ENCODE measurements at places on chromosomes 3 and 15.
A peak's percentile ranks its signal among the peaks of the same experiment; 100 is the strongest.

DNA sequence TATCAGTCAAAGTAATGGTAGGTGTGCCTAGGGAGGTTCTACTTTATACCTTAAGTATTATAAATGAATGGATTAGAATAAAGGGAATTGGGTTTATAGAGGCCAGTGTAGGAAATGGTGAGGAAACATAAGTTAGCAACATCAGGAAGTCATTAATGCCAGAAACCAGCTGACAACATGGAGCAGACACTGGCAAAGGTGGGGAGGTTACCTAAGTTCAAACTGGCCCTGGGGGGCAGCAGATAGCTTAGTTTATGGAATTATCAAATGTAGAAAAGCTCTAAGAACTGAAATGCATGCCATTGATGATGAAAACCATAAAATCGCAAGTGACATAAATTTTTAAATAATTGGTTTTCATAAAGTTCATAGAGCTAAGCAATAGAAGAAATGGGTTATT, 498.6 kb downstream of the NAALADL2 start:
- DNase-seq: no peak

DNA sequence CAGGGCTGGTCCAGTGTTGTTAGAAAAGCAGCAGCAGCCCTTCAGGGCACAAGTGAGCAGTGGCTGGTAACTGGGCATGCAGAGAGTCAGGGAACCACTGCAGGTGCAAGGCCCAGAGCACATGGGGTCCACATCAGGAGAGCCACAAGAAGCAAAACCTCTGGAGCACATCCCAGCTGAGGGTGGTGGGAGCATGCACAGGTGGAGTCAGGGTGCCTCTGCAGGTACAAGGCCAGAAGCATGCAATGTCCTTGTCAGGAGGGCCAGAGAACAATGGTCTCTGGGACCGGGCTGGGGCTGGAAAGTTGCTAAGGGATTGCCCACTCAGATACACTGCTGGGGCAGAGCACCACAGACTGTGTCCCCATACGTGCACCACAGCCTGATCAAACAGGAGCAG, 226.1 kb upstream of the UBE2E2 start:
- DNase-seq: no peak

DNA sequence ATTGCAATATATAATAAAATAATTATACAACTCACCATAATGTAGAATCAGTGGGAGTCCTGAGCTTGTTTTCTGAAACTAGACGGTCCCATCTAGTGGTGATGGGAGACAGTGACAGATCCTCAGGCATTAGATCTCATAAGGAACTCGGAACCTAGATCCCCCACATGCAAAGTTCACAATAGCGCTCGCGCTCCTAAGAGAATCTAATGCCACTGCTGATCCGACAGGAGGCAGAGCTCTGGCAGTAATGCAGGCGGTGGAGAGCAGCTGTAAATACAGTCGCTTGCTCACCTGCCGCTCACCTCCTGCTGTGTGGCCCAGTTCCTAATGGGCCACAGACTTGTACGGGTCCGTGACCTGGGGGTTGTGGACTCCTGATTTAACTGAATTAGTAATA, 87.8 kb downstream of the P3H2 start:
- DNase-seq: no peak

- no peak for DNase-seq
These were observed 609.0 kb downstream of the ZNF385D start for GRCh38 chr3:21142031-21142430.

DNA sequence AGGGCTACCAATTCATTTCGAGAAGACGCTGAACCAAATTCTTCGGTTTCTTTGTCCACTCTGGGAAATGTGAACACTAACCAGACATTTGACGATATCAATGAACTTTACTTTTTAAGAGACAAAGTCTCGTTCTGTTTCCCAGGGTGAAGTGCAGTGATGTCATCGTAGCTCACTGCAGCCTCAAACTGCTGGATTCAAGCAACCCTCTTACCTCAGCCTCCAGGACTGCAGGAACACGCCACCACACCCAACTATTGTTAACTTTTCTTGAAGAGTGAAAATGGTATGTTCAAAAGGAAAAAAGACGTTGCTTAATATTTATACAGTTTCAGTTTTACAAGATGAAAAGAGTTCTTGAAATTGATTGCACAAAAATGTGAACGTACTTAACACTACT, 30.6 kb downstream of the MB21D2 start:
- no peak for DNase-seq

DNA sequence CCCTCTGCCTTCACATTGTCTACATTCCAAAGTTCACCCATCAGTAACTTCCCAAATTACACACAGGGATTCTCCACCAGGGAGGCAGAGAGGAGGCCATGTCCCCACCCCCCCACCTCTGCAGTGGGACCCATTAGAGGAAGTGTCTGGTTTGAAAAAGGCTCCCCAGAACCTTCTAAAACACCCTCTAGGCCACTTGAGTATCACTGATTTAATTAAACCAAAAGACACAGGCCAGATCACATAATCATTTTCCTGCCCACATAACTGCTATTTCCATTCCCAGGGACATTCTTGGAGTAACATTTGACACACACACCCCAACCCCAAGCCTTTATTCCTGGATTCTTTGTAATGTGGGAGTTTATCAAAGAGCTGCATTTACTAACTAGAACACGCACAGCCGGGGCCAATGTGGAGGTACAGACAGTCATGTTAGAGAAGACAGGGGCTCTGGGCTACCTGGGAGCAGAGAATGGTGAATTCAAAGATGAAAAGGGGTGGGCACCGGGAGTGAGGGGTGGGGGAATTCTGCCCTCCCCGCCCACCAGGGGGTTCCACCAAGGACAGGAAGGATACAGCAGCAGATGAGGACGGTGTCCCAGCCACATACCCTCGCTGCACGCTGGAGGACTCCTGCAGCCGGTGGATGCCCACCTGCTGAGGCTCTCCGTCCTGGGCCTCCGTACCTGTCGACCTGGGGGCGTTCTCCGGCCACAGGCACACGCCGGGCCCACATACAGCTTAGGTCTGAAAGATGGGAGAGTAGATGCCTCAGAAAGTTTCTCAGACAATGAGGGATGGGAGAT, 201.4 kb upstream of the CTNNB1 start:
- DNase-seq: no peak

GRCh38 chr15:48360841-48361240, 29.6 kb downstream of the DUT start:
- DNase-seq: no peak

DNA sequence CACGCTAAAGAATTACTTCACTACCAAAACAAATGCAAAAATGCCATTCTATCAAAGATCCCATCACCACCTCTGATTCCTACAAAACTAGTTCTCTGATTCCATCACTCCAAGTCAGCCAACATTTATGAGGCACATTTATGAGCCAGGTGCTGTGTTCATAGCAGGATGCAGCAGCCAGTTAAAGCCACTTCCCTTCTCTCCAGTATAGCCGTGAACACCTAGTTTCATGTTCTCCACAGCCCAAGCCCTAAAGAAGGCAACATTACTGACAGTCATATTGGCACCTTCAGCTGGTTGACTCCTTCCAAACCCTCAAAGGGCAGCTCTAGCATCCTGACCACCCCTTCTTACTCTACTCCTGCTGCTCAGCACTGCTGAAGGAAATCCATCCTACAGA, 36.4 kb downstream of the RYK start:
- no peak for DNase-seq

- DNase-seq: no peak
These were observed 60.2 kb downstream of the DENND4A start for GRCh38 chr15:65731926-65732325.

GRCh38 chr3:128895843-128896697, 16.6 kb downstream of the ACAD9 start:
- DNase-seq: no peak

DNA sequence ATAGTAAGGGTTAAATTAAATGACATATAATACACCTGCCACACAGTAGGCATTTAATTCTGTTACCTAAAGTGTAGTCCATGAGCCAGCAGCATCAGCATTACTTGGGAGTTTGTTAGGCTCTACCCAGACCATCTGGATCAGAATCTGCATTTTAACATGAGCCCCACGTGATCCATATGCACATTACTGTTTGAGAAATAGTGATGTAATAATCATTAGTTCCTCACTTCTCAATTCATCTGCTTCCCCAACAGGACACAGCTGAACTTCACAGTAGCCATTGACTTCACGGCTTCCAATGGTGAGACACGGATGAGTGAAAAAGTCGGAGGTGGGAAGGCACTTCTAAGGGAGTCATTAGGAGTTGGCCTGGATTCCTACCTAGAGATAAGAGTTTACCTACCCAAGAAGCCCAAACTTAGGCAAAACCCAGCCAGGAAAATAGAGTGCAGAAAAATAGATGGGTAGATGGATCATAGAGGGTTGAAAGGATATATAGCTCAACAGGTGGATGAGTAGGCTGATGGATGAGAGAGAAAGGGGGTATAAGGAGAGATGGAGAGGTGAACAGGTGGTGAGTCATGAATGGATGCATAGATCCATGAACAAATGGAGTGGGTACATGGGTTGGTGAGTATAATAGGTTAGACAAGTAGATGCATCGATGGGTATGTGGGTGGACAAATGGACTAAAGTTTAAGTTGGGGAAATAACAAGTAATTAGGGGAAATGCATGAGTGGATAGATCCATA, 13.3 kb downstream of the CPNE9 start:
- DNase-seq: no peak

GRCh38 chr3:73729969-73730440, 105.3 kb upstream of the PDZRN3 start:
- DNase-seq: no peak

- no peak for DNase-seq
These were observed 128.9 kb downstream of the MEGF11 start for GRCh38 chr15:66124651-66125050.

GRCh38 chr15:75170711-75171341, 30.9 kb upstream of the C15orf39 start:
- peak; percentile 30 for DNase-seq

GRCh38 chr3:78858910-78859309, 908.9 kb downstream of the ROBO1 start:
- no peak for DNase-seq

DNA sequence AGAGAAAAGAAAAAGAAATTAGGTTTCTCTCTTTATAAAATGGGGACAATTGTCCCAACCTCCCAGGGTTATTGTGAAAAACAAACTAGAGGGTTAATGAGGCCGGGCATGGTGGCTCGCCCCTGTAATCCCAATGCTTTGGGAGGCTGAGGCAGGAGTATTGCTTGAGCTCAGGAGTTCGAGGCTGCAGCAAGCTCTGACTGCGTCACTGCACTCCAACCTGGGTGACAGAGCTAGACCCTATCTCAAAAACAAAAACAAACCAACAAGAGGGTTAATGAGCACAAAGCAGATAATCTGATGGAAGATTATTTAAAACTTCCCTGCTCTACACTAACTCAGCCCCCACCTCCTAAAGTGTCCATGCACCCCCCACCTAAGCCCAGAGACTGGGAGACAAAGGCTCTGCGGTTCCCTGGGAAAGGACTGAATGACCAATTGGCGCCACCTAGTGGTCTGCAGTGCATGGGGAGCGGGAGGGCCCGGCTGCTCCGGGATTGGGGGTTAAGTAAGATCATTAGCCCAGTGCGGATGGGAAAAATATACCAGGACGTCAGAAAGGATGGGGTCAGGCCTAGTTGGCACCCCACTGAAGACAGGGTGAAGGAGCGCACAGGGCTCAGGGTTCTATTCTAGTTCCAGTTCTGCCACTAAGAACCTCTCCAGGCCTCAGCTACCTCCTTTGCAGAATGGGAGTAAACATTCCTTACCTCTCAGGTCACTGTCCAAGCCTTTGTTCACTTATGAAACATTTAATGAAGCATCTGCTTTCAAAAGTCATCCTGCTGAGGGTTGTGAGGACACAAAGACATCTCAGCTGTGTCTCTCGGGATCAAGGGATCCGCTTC, 15.6 kb downstream of the PIF1 start:
- DNase-seq: no peak

GRCh38 chr3:173653781-173654180, 256.2 kb downstream of the NLGN1 start:
- no peak for DNase-seq

GRCh38 chr3:72821161-72821781, 27.0 kb downstream of the SHQ1 start:
- DNase-seq: no peak

DNA sequence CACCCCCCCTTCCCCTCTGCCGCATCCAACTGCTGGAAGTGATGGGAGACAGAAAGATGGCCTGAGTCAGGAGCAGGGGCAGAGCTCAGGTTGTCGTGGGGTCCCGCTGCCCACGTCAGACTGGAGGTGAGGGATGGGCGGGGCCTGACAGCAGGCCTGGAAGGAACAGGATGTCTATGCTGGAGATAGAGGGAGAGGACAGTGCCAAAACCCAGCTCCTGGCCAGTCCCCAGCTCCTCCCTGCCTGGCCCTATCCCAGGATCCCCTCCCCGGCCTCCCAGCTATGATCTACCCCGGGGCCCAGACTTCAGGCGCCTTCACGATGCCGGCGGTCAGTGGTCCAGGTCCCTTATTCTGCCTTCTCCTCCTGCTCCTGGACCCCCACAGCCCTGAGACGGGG, at the start of gene LMAN1L:
Gene LMAN1L, plus strand, starts transcription at position 303 of the 400 bp plus-strand sequence. Its CDS starts 20 bp downstream, at position 323.
- no peak for DNase-seq

DNA sequence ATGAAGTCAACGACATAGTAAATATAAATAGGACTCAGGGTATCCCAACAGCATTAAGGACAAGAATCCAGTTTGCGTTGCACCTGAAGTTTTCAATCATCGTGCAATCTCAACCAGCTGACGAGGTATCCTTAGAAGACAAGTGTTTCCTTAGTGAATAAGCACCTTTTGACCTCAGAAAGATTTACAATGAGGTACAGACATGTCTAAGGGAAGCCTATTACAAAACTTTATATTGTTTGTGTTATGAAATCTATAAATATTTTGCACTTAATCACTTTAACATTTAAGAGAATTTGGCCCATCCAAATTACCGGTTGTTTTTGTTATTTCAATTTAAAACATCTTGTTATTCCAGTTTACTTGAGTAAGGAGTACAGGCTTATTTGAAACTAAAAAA, 64.9 kb upstream of the PRICKLE2 start:
- no peak for DNase-seq

DNA sequence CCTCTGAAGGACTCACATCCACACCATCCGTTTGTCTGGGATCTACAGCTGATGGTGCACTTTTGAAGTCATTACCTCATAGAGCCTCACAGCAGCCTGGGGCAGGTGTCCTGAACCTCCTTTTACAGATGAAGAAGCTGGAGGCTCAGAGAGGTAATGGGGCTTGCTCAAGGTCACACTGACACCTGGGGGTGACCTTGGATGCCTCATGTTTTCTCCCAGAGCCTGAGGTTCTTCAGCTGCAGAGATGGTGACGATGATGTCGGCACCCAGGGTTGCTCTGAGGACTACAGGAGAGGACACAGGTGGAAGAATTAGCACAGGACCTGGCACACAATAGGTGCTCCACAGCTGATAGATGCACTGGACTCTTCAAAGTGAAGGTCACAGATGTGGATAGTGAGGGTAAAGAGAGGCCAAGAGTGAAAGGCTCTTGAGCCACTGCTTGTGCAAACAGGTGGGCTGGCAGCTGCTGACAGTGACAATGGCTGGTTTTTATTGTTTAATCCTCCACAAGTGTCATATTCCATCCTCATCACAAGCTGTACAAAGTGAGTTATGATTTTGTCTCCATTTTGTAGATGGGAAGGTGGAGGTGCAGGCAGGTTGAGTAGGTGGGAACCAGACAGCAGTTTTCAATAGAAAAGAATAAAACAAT, 17.4 kb upstream of the ATP2B2 start:
- peak; percentile 36 for DNase-seq
